ENCODE measurements at places on chromosomes 6 and 20.

DNA sequence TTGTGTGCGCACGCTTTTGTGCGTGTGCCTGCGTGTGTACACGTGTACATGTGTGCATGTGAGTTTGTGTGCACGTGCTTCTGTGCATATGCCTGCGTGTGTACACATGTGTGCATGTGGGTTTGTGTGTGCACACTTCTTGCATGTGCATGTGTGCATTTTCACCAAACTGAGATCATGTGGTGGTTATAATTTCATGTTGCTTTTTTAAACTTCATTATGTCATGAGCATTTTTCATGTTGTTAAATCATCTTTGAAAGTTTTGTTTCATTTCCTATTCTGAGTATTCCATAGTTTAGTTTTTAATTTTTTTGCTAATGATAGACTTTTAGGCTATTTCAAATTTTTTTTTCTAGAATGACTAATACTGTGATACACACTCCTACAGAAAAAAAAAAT, 6.4 kb upstream of the CST3 start:
- DNase-seq: no peak

DNA sequence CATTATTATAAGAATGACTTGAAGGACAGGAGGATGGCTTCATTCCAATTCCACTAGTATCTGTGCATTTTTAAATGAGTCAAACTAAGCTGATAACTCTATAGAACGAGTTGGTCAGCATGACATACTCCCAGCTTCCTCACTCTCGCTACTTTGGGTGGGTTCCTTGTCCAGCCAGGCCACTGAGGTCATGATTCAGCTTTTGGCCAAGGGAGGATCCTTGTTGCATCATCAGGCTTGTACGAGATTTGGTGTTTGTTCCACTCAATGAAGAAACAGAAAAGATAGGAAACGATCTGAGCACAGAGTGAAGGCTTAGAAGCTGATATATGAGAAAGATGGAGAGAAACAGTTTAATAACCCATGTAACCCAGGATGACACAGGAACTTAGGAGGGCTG, 19.8 kb downstream of the NEDD9 start:
- DNase-seq: no peak

- no peak for DNase-seq
Measured at GRCh38 chr20:17641993-17642392, 40.0 kb downstream of the RRBP1 start.

DNA sequence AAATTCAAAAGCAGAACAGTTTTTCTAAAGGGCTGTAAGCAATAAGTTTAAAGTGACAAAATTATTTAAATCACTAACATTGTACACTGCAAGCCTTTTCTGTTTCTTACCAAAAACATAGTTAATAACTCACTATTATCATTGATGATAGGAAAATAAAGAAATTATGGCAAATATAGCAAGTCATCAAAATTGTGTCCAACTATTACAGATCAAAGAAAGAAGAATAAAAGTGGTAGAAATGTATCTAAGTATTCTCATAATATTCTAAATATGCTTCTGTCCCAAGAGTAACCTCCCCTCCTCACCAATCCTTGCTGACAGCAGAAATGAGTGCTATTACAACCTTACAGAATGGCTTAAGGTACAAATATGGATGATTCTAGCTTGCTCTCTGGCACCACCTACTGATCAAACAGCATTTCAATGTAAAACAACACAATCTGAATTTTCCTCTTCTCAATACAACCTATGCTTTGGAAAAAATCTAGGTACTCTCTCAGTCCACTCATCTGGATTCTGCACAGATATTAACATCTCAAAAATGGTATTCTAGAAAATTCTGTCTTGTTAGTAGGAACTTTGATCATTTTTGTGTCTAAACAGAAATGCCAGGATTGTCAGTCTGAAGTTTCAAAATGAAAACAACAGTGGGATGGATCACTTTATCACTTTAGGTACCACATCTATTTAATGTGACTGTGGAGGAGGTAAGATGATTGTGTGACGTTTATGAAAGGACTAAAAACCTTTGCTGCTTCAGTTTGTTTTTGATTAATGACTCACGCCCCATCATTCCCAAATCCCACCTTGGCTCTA, 40.9 kb downstream of the ZFP64 start:
- DNase-seq: no peak

DNA sequence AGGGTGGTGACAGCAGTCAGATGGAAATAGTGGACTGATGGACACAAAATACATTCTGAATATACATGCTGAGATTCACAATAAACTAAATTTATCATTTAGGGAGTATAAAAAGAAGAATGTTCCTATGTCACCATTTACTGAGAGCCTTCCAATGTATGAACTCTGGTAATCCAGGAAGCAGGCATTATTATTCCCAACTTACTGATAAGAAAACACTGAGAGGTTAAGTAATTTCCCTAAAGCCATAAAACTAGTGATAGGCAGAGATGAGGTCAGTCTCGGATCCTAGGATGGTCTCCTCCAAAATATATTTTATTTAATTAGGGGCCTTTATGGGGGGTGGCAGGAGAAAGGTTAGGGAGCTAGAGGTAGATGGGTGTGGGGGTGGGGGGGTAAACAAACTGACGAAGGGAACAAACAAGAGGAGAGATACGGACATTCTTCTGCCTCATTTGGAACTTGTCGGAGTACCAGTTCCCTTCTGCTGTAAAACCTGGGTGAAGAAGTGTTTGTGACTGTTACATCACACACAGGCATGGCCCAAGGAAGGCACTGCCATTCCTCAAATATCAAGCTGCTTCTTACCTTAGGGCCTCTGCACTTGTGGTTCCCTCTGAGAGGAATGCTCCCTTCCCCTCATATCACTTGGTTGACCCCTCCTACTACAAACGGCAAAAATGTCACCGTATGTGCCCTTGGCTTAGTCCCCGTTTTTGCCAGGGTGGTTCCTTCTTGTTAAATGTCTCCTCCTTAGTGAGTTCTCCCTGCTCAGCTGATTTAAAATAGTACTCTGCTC, 6.7 kb downstream of the SAYSD1 start:
- DNase-seq: no peak

- DNase-seq: no peak
Measured at GRCh38 chr6:167643716-167644115, 183.0 kb upstream of the AFDN start.

- DNase-seq: no peak
Measured at GRCh38 chr20:35627121-35627520, 11.5 kb downstream of the SPAG4 start.

DNA sequence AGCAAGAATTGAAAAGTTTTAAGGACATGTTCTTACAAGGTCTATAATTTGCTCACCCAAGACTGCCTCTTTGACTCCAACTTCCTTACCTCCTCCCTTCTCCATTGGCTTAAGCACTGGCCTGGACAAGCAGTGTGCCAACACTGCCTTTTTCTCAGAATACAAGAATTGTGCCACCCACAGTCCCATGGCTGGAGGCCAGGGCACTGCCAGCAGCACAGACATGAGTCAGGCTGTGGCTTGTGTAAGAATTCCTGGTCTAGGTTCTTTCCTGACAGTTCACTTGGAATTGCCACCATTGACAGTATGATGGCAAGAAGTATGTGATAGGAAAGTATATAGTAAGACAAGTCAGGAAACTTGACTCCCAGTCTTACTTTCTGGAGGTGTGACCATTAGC, 202.7 kb upstream of the MARCKS start:
- DNase-seq: no peak

All from cortex of kidney (tissue), 1 donor.